Stimulated activated CD4-positive, alpha-beta T cell treated with anti-CD3 and anti-CD28 coated beads, Interleukin-12 subunit alpha, Interleukin-12 subunit beta, amount 100 ng/mL, for 24 hours (primary cell): ENCODE measurements at places on chromosomes 1 and 21.
A peak's percentile ranks its signal among the peaks of the same experiment; 100 is the strongest.

DNA sequence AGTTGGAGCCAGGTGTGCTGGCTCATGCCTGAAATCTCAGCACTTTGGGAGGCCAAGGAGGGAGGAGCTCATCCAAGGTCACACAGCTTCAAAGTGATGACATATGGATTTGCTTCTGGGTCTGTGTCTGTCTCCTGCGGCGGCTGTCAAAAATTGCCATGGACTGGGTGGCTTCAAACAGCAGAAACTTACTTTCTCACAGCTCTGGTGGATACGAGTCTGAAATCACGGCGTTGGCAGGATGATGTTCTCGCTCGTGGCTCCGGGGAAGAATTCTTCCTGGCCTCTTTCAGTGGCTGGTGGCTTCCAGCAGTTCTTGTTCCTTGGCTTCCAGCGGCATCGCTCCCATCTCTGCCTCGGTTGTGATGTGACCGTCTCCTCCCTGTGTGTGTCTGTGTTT is 314.8 kb upstream of the C1orf174 start:
- no peak for DNase-seq

GRCh38 chr1:82269431-82269830 is 468.7 kb downstream of the ADGRL2 start:
- no peak for DNase-seq

GRCh38 chr1:199405634-199406196 is 621.8 kb upstream of the NR5A2 start:
- DNase-seq = no peak

GRCh38 chr1:204241050-204241449 is 27.3 kb upstream of the GOLT1A start:
- no peak for DNase-seq

- no peak for DNase-seq
These were observed 131.0 kb upstream of the NRIP1 start for GRCh38 chr21:15195768-15196167.

- DNase-seq = no peak
These were observed 5.6 kb upstream of the SMIM11 start for GRCh38 chr21:34369741-34370140.

- DNase-seq = no peak
These were observed 1.2 kb upstream of the LHX4 start for GRCh38 chr1:180228648-180229482.

DNA sequence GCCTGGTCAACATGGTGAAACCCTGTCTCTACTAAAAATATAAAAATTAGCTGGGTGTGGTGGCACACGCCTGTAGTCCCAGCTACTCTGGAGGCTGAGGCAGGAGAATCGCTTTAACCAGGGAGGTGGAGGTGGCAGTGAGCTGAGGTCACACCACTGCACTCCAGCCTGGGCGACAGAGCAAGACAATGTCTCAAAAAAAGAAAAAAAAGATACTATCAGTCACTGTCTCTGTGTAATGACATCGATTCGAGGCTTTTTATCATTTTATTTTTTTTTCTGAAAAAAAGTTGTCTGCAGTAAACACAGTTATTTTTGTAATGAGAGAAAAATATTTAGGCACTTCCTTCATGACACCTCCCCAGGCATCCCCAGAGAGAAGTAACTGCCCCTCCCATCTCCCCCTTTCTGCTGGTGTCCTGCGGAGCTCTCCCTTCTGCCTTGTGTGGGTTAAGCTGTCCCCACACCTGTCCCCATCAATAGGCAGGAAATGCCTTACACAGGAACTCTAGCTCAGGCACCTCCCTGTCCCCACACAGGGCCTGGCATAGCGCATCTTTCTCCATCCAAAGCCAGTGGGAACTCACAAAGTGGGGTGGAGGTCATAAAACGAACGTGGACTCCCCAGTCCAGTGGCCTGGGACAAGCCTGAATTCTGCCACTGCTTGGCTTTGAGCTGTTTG is 132.0 kb downstream of the SYF2 start:
- DNase-seq = no peak

DNA sequence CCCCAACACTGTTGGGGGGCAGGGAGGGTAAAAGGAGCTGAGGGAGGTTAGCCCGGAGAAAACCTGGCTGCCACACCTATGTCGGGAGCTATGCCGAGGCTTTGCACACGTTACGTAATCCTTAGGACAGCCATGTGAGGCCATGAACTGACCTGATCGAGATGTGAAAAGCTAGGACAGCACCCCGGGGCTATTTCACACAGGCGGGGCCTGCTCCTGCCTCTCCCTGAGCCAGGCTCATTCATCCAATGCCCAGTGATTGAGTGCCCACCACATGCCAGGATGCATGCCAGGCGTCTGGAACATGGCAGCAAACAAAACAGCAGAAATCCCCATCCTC is 30.2 kb downstream of the LDLRAP1 start:
- DNase-seq = no peak

- DNase-seq = no peak
These were observed 8.1 kb downstream of the SLC44A3 start for GRCh38 chr1:94828251-94828650.

DNA sequence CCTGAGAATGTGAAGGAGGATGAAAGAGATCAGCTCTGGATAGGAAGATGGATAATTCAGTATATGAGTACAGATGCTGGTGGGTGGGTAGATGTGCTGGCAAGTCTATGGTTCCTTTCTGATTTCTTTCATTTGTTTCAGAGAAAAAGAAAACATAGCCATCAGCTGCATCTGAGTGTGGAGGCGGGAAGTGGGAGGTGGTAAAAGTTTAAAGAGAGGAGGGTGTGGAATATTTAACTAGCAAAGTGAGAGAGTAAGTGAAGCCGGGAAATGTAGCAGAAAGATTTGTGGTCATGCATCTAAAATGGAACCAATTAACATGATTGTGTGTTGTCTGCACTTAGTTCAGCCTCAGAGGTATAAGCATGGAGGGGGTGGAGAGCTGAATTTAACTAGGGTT is 16.4 kb downstream of the RPE65 start:
- no peak for DNase-seq

- no peak for DNase-seq
These were observed 21.7 kb upstream of the SH3D21 start for GRCh38 chr1:36284517-36284916.

DNA sequence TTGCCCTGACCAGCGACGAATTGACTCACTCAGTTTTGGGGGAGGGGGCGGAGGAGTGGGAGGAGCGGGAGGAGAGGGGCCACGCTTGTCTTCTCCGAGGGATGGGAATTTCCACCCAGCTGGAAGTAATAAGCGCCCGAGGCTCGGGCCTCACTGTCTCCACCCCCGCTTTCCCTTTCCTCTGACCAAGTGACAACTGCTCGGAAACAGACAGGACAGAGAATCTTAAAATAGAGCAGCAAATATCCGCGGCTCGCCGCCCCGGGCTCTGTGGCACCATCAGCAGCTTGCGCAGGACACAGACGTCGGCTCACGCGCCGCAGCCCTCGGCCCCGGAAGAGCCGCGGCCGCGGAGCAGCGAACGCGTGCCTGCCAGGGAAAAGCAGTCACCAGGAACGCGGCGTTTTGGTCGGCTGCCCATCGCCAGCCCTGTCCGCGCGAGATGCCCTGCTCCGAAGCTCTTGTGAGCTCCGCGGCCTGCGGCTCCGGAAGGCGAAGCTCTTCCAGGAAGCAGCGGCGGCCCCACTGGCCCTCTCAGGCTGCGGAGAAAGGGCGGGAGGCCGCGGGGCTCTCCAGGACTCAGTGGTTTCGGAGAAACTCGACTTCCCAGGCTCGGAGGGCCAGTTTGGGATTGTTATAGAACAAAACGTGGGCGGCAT is 10.7 kb upstream of the RGS16 start:
- peak; percentile 74 for DNase-seq

GRCh38 chr1:172429331-172430127 is 9.0 kb downstream of the C1orf105 start:
- DNase-seq = no peak

DNA sequence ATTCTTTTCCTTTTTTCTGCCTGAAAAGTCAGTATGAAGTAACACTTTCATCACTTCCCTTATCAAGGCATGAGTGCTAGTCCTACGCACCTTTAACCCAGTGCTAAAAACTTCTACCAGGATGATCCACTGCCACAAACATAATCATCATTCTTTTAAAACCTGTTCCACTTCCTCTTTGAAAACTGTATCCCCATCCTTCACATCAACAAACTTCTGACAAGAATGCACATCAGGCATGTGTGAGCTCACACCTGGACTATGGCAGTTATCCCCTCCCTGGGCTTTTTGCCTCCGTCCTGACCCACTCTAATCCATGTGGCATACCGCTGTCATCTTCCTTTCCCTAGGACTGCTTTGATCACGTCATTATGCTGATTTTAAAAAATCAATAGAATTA is 70.2 kb downstream of the ESRRG start:
- no peak for DNase-seq

DNA sequence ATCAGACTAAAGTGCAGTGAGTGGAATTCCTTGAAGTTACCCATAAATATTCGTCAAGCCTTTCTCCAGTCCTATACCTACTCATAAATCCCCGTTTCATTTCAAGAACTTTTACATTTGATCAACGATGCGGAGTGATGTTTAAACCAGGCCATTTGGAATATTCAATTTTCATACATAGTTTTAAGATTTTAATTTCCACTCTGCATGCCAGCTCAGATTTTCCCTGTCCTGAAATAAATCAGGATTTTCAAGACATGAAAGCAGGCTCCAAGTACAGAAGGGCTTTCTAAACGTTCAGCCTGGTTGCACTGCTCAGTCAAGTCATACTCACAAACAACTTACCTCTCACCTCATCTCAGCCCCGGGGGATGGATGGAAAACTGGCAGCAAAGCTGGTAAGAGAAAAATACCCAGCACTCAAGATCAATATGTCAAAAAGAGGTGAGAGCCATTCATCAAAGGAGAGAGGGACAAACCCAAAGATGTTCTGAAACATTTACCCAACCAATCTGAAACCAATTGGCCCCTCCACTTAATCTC is 418.5 kb downstream of the PLPP3 start:
- DNase-seq = no peak

DNA sequence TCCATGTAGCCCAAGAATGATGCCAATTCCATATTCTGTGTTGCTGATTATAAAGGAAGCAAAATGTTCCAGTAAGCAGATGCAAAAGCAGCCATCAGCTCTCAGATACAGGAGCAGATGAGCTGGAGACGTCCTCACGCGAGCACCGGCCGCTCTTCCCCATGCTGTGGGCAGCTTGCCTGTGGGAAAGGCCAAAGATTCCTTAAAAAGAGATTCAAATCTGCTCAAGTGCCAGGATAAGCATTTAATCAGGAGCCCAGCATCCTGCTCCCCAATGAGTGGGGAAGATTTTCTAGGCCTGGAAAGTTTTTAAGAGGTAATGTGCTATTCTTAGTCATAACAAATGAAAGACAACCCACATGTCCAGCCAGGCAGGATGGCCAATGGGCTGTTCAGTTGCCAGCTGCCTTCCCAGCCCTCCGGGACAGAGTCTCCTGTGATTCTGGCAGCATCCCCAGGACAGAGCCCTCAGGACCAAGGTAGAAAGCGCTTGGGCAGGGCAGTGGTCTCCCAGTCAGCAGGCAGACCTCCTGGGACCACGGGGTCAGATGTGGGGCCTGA is 108.2 kb upstream of the TMPRSS2 start:
- no peak for DNase-seq

GRCh38 chr1:8329858-8330257 is 11.9 kb downstream of the SLC45A1 start:
- no peak for DNase-seq

- DNase-seq = no peak
These were observed 75.0 kb downstream of the DNM3 start for GRCh38 chr1:171916315-171916771.
